ENCODE measurements at places on chromosomes 7 and 10.

GRCh38 chr10:15684768-15685167 is 35.0 kb downstream of the ITGA8 start:
- no peak for DNase-seq

DNA sequence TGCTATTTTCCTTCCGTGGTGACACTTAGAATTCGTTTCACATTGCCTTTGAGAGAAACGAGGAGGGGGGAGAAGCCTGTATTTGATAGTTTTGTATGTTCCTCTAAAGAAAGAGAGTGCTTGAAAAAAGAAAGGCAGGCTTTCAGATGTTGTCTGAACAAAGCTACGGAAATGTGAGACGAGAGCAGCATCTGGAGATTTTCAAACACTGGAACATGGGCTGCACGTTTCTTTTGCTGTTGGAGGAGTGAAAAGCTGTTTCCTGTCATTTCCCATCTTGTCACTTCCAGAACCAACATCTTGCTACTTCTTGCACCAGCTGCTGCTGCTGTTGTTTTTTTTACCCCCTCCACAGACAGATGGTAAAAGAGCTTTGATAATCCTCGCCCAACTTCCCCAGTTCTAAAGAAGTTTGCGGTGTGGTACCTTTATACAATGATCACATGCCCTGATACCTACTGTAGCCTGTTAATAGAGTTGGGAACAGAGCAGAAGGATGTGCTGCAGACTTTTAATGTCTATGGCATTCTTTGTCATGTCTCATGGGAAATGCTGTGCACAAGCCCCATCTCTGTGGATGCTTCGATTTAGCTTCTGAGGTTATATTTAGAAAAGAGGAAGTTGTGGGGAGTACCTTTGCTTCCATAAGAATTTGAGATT is 408.1 kb downstream of the AUTS2 start:
- DNase-seq: peak; percentile 15

GRCh38 chr10:94428766-94429707 is 26.7 kb downstream of the TBC1D12 start:
- DNase-seq: peak; percentile 9

DNA sequence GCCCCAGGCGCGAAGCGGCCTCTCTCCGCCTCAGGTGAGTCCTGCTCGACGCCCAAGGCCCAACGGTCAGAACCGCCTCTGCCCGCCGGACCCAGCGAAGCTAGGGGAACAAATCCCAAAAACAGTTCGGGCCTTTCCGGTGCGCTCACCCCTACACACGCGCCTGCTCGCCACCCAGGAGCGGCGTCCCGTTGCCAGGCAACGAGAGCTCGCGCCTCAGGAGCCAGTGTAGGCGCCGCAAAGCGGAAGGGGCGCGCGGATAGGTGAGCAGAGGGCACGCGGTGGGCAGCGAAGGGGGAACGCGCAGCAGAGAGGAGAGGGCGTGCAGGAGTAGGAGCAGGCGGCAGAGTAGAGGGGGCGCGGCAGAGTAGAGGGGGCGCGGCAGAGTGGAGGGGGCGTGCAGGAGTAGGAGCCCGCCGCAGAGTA is at the start of the genes DYDC1 and DYDC2:
DYDC1 (minus strand) TSS at position 193 of the 426 bp plus-strand sequence. CDS start 4,154 bp downstream, outside the sequence.
DYDC2 (plus strand) TSS at position 219 of the 426 bp plus-strand sequence. CDS start 5,663 bp downstream, outside the sequence.
- no peak for DNase-seq

DNA sequence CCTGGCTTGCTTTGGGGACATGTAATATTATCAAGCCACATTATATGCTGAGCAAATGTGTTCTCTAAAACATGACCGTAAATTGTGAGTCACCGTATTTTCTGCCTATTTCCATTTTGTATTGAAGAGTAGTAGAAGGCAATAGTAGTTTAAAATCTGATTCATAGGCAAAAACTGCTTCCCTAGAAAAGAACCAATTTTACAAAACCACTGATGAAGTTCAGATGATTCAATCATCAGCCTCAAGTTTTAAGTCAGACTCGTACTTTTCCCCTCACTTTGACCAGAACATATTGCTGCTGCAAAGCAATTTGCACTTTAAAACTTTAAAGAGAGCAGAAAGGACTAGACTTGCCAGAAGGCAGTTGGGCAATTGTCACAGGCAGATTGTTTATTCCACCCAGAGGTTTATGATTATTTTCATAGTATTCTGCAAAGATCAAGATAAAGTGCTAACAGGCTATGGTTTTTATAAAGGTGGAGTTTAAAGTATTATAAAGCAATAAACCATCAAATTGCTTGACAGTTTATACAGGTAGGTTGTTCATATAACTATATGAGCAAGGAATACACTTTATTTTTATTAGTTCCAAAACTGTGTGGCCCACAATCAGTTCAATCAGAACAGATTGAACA is 168.2 kb downstream of the ETV1 start:
- DNase-seq: peak; percentile 36

- no peak for DNase-seq
Observed at GRCh38 chr7:31079126-31079823, 27.2 kb downstream of the ADCYAP1R1 start.

DNA sequence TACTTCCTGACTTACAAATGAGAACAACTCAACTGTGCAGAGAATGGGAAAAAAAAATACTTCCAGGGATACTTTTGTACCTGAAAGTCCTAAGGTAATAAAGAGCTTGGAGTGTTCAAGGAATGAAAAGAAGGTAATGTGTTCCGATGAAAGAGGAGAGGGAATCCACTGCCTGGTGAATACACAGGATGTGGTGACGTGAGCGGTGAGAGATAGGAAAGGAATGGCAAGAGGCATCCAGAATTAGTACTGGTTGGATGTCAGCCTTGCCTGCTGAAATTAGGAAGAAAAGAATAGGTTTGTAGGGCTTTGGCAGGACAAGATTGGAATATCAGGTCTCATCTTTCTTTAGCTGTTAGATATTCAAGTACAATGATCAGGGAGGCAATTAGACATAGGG is 347.7 kb downstream of the POM121L12 start:
- DNase-seq: no peak

- no peak for DNase-seq
Observed at GRCh38 chr10:9260690-9261089, 1206.2 kb downstream of the GATA3 start.

- DNase-seq: no peak
Observed at GRCh38 chr7:1055956-1056784, 11.8 kb downstream of the GPR146 start.

GRCh38 chr7:140358412-140359051 is 39.8 kb downstream of the SLC37A3 start:
- DNase-seq: no peak

All from skeletal muscle cell (primary cell).